Glomerular endothelial cell (primary cell): ENCODE measurements at places on chromosomes 7 and 10.

GRCh38 chr7:26686448-26686981 lies 177.9 kb downstream of the SKAP2 start:
- no peak for DNase-seq

GRCh38 chr10:62057850-62058249 lies 156.4 kb downstream of the ARID5B start:
- no peak for DNase-seq

DNA sequence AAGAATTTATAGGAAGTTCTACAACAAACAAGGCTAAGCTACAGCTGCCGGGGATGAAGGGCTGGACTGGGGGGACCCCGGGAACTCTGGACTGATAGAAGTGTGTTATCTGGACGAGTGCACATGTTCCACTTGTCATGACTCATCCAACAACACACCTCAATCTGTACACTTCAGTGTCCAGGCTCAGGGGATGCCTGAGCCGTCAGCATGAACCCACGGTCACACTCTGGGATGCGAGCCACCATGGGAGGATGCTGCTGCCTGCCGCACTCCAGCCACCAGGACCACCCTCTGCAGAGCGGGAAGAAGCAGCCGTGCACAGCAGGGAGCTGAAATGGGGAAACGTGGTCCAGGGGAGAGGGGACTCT lies 67.5 kb downstream of the MAD1L1 start:
- DNase-seq, result no peak

GRCh38 chr7:107041097-107041496 lies 3.4 kb upstream of the PRKAR2B start:
- no peak for DNase-seq

- DNase-seq, result no peak
Observed at GRCh38 chr10:128461991-128462390, 335.8 kb upstream of the MKI67 start.

DNA sequence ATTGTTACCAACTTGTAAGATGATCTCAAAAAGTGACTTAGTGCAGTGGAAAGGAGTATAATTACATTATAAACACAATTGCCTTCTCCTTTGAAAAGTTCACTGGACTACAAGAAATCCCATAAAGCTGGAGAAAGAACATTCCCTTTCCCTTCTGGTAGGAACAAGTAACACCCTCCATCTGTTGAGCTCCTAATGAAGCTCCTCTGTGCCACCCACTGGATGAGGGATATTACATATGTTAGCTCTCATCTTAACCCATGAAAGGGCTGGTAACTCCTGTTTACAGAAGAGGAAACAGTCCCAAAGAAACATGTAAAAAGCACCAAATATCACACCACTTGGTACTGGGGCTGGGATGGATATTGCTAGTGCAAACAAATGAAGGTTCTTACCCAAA lies 8.1 kb downstream of the PGAM1 start:
- DNase-seq, result no peak

DNA sequence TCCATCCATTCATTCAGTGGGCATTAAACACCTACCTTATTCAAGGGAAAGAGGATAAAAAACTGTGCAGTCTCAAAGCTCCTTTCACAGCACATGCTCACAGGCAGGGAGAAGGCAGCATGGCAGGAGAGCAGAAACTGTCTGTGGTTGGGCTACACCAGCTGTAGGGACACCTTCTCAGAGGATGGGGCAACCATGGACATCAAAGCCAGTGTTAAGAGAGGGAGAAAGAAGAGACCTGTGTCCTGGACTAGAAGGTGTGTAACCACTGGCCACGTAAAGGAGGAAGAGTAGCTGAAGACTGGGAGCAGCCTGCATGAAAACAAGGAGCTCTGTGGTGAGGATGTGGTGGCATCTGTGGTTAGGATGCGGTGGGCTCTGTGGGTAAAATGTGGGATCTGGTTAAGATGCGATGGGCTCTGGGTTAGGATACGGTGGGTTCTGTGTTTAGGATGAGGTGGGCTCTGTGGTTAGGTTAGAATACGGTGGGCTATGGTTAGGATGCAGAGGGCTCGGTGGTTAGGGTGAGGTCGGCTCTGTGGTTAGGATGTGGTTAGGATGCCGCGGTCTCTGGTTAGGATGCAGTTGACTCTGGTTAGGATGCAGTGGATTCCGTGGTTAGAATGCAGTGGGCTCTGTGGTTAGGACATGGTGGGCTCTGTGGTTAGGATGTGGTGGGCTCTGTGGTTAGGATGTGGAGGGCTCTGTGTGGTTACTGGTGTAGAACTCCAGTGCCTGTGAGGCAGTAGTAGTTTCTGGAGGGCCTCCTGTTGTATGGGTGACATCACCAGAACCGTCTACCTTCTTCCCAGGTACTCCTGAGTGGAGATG lies 197.6 kb downstream of the WDR37 start:
- DNase-seq, result no peak

DNA sequence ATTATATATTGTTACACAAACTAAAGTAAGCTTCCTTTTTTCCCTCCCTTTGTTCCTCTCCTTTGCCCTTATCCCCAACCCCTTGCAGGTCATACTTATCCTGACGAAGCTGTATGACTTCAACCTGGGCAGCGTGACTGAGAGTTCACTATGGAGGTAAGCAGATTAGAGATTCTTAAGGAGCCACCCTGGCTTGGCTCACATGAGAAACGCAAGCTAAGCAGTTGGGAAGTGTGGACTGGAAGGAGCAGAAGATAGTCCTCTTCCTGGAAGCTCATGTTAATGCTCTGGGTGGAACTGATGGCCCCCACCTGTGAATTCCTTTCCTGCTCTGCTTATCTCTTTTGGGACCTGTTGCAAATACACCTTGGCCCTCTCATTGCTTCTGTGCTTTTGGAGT lies 201.6 kb downstream of the SORCS3 start:
- no peak for DNase-seq

GRCh38 chr10:49407151-49407550 lies 11.3 kb upstream of the DRGX start:
- no peak for DNase-seq

- DNase-seq, result no peak
Observed at GRCh38 chr7:27581906-27582305, 80.8 kb downstream of the HIBADH start.

GRCh38 chr10:110613341-110613995 lies 30.7 kb upstream of the RBM20 start:
- DNase-seq, result no peak

DNA sequence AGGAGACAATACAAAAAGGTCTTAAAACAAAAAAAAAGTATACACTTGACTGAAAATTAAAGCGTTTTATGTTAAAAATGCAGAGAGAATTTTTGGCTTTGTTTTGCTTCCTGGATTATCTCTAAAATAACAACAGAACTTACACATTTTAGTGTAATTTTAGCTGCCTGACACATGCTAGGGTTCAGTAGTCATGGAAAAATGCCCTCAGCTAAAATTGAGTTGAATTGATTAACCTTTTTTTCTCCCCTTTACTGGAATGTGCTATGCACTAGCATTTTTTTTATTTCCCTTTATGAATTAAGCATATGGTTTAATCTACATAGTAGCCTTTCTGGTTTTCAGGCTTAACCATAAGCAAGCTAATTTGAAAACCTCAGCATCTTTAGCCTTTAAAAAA lies 89.9 kb downstream of the ZNF277 start:
- DNase-seq, result no peak

GRCh38 chr10:81848514-81848913 lies 26.5 kb upstream of the NRG3 start:
- no peak for DNase-seq

GRCh38 chr7:129256221-129256620 lies 31.4 kb downstream of the AHCYL2 start:
- DNase-seq, result no peak

DNA sequence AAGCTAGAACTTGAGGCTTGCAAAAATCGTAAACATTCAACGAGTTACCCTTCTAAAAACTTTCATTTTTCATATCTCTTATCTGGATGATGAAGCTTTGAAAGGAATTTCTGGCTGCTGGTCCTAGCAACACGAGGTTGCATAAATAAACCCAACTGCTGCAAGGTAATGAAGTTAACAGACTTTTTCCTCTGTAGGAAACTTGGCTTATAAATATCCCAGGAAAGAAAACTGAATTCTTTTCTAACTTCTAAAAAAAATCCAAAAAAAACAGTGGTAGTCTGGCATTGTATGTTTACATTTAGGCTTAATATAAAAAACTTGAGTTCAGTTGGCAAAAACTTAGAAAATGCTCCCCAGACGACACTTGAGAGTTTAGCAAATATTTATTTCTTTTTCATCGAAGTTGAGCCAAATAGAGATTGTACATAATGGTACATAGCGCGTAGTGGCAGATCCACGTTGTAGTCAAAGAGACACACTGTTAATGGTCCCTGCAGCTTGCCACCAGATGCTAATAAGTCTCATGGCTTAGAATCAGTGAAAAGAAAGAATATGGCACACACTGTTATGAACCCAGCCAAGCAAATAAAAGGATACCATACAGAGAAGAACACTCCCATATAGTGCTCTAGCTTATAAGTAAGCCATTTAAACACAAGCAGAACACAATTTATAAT lies 200.3 kb upstream of the PCLO start:
- no peak for DNase-seq

DNA sequence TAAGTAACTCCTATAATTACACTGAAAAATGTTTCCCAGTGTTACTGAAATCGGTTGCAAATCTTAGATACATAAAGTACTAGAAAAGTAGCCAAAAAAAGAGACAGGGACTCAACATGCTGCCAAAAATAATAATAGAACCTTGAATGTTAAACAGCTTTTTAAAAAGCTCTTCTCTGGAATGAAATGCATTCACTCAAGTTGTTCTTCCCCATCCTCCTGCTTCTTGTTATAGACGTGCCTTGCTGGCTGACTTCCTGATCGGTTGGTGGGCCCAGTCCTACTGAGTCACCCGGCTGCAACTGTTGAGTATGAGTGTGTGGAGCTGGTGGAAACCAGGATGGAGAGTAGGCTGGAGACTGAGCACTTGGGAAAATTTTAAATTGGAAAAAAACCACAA lies 30.6 kb upstream of the RAPGEF5 start:
- DNase-seq, result no peak

GRCh38 chr10:60605476-60605875 lies 172.8 kb upstream of the CDK1 start:
- no peak for DNase-seq

- no peak for DNase-seq
Observed at GRCh38 chr7:138001529-138002095, at the start of gene CREB3L2. TSS of gene CREB3L2 (minus strand) at chr7:138002086. CDS start at chr7:138001705, 381 bp downstream.

DNA sequence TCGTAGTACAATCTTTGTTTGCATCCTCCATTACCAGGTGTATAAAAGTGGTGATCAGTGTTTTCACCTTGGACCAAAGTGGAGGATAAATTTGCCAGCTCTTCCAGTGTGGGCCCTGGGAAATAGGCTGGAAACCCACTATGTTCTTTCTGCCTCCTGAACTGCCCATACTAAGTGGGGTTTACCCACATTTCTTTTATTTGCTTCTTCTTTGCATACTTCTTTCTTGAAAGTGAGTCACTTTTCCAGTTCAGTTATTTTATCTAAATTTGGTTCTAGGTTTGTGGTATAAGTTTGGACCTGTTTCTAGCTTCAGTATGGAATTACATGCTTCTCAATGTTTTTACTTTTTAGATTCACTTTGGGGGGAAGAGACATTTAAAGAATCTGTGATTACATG lies 126.2 kb upstream of the ACBD5 start:
- DNase-seq, result no peak

DNA sequence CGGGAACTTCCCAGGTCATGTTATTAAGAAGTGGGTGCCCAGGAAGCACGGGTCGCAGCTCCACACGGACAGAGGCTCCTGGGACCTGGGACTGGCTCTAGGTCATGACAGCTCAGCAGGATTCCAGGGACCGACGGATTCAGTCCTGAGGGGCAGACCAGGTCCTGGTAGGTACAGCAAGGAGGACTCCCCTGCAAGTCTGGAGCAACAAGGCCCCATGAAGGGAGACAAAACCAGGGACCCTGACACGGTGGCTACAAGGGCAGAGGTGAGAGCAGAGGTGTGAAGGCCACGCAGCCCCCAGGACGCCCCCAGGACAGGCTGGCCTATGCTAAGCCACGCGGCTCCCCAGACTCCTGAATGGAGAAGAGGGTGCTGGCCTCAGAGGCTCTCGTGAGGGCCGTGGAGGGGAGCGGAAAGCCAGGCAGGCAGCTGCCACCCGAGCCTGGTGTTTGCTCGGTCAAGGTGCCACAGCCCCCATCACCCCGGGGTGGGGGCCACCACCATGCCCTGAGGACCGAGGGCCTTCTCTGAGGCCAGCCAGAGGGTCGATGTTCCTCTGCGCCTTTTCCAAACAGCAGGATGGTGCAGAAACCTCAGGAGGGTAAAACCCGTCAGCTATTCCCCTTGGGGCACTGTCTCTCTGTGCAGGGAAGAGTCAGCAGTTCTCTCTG lies 348.9 kb downstream of the PTPRN2 start:
- no peak for DNase-seq

GRCh38 chr10:3542185-3542611 lies 242.8 kb downstream of the KLF6 start:
- DNase-seq, result peak; percentile 44

DNA sequence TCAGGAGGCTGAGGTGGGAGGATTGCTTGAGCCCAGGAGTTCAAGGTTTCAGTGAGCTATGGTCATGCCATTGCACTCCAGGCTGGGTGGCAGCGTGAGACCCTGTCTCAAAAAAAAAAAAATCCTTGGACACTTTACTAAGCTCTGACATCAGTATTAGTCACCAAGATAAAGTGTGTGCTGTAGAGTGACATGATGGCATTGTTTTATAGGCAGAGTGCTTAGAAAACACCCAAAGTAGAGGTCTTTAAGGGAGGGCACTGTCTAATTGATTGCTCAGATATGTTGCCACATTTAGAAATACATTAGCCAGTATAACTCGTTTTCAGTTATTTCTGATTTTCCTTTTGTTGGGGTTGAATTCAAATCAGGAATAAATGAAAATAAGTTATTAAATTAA lies 235.9 kb downstream of the REEP3 start:
- DNase-seq, result no peak

- no peak for DNase-seq
Observed at GRCh38 chr10:28355376-28355775, 52.5 kb upstream of the MPP7 start.

DNA sequence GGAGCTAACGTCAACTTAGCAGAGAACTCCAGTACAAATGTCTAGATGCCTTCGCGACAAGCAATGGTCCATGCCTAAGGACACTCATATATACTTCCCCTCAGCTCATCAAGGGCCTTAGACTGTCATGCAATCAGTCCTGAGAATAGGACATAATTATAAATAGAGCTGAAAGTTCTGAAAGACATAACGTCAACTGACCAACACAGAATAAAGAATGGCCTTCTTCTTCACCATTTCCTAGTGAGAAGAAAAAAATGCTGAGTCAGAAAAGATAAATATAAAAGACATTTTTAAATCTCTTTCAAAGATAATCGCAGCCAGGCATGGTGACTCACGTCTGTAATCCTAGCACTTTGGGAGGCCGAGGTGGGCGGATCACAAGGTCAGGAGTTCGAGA lies 83.2 kb downstream of the ARMH3 start:
- DNase-seq, result no peak

- no peak for DNase-seq
Observed at GRCh38 chr10:132632851-132633684, 95.5 kb downstream of the INPP5A start.

GRCh38 chr7:135215180-135215579 lies 3.9 kb upstream of the WDR91 start:
- DNase-seq, result no peak
